HepG2 (cell line): ENCODE measurements at places on chromosomes 3 and 15. TPM values are rescaled to one million over a fixed set of nuclear protein-coding genes. Genes with fewer than 3 reads are reported as not detected.

CLDN18 gene
- not detected in 2 replicates for total RNA-seq

P3H2 gene
- not detected in 2 replicates for total RNA-seq

LRCH3 gene
- total RNA-seq, result 25.5 and 37.8 TPM in 2 replicates

LSAMP gene
- not detected in 2 replicates for total RNA-seq

TTLL13 gene
- total RNA-seq, result 0.29 TPM in 1 of 2 replicates, not detected in the other

LNP1 gene
- total RNA-seq, result 6.0 and 7.0 TPM in 2 replicates
